ENCODE measurements at places on chromosomes 11 and 22.

GRCh38 chr11:35391922-35392688, 27.3 kb downstream of the SLC1A2 start:
- peak; percentile 67 for DNase-seq

DNA sequence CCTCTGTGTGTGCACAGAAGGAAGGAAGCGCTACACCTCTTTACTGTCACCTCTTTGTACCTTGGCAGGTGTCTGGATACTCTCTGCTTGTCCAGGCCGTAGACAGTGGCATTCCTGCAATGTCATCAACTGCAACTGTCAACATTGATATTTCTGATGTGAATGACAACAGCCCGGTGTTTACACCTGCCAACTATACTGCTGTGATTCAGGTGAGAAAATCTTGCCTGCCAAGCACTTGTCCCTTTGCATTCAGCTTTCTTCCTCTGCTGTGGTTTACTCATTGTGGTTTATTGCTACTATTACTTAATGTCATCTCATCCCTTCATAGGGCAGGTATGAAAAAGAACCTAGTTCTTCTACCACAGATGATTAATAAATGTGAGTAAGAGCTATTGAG, 131.9 kb upstream of the MTNR1B start:
- DNase-seq, result peak; percentile 20

- DNase-seq, result peak; percentile 72
These were observed 2.5 kb downstream of the ROBO3 start for GRCh38 chr11:124867700-124868099.

DNA sequence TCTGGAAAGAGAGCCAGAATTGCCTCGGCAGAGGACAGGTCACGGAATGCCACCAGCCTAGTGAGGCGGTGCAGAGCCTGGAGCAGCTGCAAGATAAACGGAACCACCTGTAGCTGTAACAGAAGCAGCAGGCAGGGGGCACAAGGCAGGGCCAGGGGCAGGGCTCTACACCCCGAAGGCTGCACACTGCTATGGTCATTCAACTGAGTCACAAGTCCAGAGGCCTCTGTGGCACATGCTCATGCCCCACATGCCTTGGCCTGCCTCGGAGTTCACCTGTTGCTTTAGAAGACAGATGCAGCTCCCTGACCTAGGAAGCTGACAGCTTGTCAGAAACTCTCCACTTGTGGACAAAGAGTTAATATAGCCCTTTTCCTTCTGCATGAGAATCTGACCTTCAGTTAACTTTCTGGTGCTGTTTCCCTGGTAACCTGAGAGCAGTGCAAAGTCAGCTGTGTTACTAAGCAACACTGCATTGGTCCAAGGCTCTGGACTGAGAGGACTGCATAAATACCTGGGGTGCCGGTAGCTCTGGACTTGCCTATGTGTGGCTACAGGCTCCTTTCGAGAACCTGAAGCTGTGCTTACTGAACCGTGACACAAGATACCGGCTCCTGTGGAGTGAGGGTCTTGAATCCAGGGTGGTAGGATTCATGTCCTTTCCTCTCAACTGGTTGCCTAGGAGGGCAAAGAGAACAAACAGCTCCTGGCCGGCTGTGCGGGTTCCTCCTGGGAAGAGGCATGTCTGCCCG, 10.5 kb downstream of the COMMD9 start:
- DNase-seq, result no peak

GRCh38 chr11:124896821-124897391, 759 bp downstream of the ROBO4 start:
- no peak for DNase-seq

GRCh38 chr11:64933213-64933934, 2.3 kb downstream of the GPHA2 start:
- DNase-seq, result no peak

- no peak for DNase-seq
These were observed 30.4 kb downstream of the CARS1 start for GRCh38 chr11:3026803-3027202.

DNA sequence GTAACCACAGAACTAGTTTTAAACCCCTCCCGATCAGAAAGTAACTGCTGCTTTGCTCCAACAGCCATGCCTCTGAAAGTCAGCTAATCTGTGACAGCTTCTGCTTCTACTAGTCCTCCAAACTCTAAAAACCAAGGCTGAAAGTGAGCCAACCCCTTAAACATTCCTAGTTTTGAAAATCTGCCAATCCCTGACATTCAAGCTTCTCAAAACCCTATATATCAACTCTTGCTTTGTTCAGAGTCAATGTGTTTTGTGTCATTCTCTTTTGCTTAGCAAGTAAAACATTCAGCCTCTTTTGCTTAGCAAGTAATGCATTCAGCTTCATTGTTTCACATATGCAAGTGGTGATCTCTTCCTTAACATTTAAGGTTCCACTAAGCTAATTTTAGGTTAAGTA, 56.9 kb downstream of the ATG16L2 start:
- no peak for DNase-seq

- DNase-seq, result no peak
These were observed 344.7 kb upstream of the NCAM1 start for GRCh38 chr11:112616327-112617097.

- DNase-seq, result no peak
These were observed 1.7 kb upstream of the TNNT3 start for GRCh38 chr11:1917523-1918435.

DNA sequence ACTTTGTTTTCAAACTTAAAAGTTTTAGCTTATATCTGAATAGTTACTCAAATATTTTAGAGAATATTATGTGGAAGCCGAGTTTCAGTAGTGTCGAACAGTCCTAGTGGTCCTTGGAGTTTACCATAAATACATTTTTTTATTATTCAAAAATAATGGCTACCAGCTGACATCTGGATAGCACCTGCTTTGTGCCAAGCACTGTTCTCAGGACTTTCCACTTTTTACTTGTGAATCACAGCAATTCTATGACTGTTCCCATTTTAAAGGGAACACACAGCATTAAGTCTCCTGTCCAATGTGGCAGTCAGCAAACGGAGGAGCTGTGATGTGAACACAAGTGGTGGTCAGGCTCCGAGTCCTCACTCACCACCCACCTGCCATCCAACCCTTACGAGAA, 4.0 kb upstream of the SCGB2A1 start:
- DNase-seq, result no peak

- DNase-seq, result no peak
These were observed 104.8 kb downstream of the NECTIN1 start for GRCh38 chr11:119624102-119624615.

DNA sequence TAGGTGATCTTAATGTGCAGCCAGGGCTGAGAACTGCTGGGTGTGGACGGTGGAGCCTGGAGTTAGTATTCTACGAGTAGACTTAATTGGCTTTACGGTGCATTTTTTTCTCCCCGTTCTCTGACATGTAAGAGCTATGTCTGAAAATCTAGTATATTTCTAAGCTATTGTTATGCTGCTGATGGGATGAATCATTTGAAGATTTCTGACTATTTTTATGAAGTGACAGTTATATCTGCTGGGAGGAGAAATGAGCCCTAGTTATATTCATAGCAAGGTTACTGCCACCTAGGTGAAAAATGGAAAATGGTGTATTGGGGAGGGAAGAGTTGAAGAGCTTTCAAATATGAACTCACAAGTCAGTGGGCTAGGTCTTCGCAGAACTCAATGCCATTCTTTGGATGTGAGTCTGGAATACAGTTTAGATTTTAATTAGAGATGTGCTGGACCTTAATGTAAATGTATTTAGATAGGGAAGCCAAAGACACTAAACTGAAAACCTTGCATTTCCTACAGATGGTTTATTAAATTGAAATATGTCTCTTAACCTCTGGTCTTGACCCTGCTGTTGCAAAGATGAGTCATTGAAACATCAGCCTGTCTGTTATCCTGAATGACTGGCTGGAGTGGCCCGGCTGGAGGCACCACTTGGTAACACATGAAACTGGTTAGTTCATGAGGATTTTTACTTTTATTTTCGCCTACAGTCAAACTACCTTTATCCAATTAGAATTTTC, 293.7 kb downstream of the DDX10 start:
- DNase-seq, result no peak

GRCh38 chr11:28483072-28483867, 375.1 kb downstream of the METTL15 start:
- no peak for DNase-seq

- peak; percentile 12 for DNase-seq
These were observed 33.4 kb downstream of the MN1 start for GRCh38 chr22:27768027-27768653.

- DNase-seq, result peak; percentile 34
These were observed 1.0 kb downstream of the ZBTB16 start for GRCh38 chr11:114060392-114061047.

DNA sequence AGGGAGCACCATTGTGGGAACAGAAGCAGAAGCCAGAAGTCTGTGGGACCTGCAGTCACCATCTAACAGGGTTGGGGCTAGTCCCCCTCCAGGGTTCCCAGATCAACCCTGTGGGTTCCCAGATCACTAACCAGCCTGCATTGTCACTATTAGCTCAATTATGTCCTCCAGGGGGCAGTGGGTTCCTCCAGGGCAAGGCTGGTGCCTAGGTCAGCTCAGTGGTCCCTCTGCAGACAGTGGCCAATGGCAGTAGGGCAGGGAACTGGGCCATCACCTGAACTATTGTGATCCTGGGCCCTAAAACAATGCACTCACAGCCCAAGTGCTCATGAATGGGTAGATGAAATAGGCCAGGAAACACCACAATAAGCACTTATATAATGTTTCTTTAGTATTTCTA, 18.8 kb upstream of the PRSS23 start:
- no peak for DNase-seq

GRCh38 chr22:45454275-45454674, 40.8 kb downstream of the RIBC2 start:
- no peak for DNase-seq

- DNase-seq, result no peak
These were observed 371 bp downstream of the SMCO4 start for GRCh38 chr11:93542811-93543229.

DNA sequence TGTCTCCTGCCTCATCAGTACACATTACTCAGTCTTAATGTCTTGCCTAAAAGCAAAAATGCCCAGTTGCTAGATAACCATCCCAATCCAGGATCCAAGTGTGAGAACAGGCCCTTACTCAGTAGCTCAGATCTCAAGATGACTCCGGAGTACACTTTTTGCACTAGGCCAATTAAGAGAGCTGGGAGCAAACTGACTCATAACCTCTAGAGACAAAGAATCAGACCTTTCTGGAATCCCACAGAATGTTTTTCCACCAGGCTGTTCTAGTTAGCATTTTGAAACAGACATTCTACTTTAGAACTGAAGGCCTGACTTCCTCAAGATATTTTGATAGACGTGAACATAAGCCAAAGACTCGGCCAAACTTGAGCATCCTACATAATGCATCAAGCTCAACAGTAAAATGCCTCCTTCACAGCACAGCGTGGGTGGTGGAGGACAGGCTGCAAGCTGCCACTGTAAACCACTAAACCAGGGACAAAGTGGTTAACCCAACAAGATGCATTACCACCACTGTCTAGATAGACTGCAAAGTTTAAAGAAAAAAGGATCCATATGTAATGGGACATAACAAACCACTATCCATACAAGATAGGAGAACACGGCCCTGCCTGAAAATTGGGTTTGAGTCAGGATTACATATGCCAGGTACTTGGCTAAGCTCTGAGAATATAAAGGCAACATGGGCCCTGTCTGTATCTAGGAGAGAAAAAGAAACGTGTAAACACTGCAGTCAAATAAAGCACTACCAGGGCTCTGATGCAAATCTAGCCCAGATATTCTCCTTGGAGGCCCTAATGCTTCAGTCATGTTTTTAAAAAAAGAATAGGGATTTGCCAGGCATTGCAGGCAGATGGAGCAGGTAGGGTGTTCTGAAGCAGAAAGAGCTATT, 48.3 kb downstream of the MYH9 start:
- DNase-seq, result no peak

- DNase-seq, result no peak
These were observed 98.5 kb downstream of the MTNR1B start for GRCh38 chr11:93067881-93068390.

- DNase-seq, result no peak
These were observed 1.6 kb downstream of the HRAS start for GRCh38 chr11:533586-534395.

- no peak for DNase-seq
These were observed 1441.8 kb downstream of the TBC1D22A start for GRCh38 chr22:48204296-48204695.

DNA sequence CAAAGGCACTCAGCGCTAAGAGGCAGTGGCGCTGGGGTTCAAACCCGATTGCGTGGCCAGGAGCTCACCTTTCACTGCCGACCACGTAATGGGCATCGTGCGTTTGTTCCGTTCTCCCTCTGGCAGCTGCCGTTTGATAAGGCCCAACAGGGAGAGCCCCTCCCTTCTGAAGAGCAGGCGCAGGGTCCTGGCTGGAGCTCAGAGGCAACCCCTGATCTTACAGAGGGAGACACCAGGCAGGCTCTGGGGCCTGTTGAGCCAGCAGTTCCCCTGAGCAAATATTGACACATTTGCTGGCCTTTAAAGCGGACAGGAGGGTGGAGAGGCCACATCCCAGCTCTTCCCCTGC, 11.7 kb upstream of the C1QTNF6 start:
- DNase-seq, result no peak

DNA sequence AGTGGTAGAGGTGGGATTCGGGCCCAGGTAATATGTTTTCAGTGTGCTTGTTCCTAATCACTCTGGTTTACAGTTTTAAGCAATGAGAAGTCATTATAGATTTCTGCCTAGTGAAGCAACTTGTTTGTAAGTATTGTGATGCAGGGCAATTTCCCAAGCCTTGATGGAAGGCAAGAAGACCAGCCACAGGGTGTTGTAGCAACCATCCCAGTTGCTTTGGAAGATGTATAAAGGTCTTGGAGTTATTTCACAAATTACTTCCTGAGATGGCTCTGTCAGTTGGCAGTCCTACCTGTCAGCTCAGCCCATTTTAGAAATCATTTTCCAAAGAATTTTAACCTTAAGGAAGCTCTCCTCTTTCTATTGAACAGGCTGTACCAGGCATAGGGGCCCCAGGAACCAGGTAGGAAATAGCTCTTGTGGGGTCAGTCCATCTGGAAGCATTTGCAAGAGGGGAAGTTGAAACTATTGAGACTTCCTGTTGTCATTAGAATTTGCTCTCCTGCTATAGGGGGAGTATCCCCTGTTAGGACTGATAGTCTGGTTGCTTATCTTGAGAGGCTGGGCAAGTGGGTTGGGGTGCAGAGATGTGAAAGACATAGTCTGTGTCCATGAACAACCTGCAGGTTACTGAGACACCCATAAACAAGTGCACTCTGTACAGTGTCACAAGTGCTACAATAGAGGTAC, 47.9 kb downstream of the STIM1 start:
- no peak for DNase-seq

GRCh38 chr11:126474220-126474619, 118.7 kb downstream of the ST3GAL4 start:
- DNase-seq, result no peak
